Stimulated activated CD4-positive, alpha-beta T cell treated with anti-CD3 and anti-CD28 coated beads, Interleukin-2, amount 100 ng/mL, for 24 hours (primary cell): ENCODE measurements at places on chromosomes 6 and 20.

GRCh38 chr20:36519944-36520343 lies 21.4 kb upstream of the MYL9 start:
- DNase-seq, result no peak

DNA sequence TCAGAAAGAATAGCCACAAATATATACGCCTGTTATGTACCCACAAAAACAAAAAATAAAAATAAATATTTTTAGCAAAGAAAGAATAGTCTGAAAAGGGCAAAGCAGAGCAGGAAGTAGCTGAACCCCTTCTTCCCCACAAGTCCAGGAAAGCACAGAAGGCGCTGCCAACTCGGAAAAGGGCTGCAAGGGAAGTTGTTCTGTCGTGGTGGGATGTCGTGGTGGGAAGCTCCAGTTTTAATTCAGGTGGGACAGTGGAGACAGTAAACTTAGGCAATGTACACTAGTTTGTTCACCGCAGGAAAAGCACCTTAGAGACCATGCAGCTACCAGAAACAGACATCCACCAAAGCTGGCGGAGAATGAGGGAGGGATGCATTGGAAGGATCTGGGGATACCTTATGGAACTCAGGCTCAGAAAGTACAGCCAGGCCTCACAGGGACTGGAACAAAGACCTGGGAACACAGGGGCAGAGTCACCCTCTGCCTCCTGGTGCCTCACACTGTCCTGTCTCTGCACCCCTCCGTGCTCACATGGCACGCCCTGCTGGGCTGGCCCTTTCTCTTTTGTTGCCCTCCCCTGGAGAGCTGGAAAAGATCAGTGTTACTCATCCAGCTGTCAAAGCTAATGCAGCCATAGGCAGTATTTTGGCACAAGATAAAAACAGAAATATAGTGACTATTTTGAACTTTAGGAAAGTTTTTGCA lies 3.3 kb upstream of the APMAP start:
- DNase-seq, result no peak

- no peak for DNase-seq
Observed at GRCh38 chr6:66245231-66245630, 538.2 kb upstream of the EYS start.

DNA sequence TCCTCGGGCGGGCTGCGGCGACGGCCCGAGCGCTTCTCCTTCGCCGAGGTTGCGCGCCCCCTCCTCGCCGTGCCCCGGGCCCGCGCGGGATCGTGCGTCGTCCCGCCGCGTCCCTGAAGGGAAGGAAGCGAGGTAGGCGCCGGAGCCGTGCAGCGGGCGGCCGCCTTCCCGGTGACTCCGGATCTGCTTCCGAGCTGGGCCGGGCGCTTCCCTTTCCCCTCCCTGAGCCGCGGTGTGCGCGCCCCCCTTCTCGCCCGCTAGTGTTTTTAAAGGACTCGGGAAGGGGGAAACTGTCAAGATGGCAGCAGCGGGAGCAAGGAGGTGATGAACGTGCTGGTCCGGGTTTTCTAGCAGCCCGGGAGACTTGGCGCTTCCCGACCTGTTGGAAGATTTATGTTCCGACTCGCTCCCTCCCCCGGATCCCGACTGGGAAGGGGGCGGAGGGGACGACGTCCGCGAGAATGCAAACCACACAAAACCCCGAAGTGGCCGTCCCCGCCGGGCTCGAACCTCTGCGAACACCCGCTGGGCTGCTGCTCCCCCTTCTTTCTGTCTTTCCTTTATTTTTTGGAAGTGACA lies 744 bp upstream of the FOXO3 start:
- peak; percentile 30 for DNase-seq

GRCh38 chr6:165968408-165968807 lies 199.2 kb downstream of the TBXT start:
- DNase-seq, result no peak

DNA sequence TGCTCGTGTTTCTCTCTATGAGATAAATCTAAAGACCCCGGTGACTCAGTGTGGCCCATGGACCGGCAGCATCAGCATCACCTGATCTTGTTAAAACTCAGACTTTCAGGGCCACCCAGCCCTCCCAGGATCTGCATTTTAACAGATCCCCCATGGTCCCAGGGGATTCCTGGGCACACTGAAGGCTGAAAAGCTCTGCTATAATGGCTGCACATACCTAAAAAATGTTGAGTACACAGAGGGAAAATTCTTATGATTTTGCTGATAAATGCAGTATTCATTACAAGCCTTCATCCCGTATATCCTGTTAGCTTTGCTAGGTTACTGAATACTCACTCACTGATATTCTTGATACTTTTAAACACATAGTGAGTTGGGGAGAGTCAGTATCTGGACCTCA lies 200.5 kb downstream of the MYLK4 start:
- DNase-seq, result no peak

- no peak for DNase-seq
Observed at GRCh38 chr6:27940766-27941165, 16.3 kb upstream of the OR2B6 start.

GRCh38 chr6:39752835-39753724 lies 27.9 kb upstream of the KIF6 start:
- no peak for DNase-seq

- DNase-seq, result no peak
Observed at GRCh38 chr6:143958839-143959399, 49.1 kb downstream of the PLAGL1 start.

DNA sequence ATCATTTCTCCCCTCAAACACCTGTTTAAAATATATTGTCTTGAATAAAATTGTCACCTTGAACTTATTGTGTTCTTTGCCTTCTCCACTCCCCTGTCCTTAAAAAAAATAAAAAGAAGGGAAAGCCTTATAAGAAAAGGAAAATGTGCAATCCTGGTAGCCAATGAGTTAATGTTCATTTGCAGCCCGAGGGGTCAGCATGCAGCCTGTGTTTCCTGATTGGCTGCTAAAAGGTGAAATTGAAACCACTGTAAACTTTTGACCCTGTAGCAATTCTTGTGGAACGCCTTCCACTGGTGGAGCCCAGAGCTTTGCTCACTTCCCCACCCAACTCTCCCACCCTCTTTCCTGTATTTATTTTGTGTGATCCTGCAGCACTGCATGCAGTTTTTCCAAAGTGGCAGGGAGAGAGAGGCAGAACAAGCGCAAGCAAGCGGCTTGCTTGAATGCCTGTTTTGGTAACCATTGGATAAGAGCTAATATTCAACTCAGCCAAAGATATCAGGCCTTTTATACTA lies 74.9 kb downstream of the NCOA3 start:
- DNase-seq, result no peak

- DNase-seq, result no peak
Observed at GRCh38 chr20:23340524-23340923, 10.1 kb upstream of the NXT1 start.

DNA sequence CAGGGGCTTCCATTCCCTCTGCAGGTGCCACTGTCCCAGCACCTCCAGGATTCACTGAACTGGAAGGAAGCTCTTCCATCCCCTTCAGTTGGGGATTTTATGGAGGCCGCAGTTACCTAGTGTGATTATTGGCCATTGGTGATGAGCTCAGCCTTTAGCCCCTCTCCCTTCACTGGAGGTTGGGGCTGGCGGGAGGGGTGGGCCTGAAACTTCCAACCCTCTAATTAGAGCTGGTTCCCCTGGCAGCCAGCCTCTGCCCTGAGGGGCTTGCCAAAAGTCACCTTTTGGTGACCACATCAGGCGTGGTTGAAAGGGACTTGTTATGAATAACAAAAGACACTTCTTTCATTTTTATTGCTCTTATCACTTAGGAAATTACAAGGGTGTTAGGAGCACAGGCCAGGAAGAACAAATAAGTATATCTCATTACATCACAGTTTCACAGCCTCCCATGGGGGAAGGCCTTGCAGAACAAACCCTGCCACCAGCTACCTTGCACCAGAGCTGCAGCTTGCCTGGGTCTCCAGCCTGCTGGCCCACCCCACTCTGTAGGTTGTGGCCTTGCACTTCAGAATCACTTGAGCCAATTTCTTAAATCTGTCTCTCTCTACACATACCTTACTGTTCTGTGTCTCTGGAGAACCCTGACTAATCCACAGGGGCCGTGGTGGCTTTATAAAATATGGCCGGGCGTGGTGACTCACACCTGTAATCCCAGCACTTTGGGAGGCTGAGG lies 5.0 kb downstream of the PYGB start:
- DNase-seq, result no peak

DNA sequence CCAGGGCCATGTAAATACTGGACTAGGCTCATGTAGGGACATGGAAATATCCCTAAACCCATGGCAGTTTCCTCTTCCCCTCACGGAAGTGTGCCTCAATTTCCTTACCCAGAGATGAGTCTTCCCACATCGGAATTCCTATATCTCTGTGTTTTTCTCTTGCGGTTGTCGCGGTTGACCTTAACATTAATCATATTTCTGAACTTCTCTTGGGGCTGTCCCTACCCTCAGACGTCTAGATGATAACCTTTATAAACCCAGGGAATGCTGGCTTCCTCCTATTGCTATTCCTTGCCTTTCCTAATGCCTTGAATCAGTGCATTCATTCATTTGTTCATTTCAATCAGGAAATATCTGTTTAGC lies 160.1 kb downstream of the SASH1 start:
- no peak for DNase-seq

DNA sequence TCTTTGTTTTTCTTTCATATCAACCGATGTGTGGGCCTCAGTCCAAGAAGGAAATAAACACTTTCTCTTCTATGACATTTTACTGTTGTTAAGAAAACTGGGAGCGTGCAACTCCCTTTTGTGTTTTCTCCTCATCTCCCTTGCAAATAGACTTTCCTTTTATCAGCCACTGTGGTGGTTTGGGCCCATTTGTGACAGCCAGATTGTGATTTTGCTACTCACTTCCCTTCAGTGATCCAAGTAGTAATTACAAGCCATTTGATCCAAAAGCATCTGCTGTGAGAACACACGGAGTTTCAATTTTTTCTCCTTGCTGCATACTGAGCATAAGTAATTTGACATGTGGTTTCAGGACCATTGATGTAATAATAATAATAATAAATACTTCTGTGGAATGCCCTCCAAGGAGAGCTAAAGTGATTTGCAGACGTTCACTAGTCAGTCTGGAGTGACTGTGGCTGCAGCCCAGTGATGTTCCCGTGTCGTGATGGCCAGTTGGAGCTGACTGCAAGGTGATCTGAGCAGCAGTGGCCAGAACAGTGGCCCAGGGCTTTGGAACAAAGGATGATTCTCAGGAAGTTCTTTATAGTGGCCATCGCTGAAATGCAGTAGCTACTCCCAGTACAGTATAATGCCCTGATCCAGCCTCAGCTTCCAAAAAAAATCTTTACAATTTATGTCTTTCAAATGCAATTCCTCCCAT lies 91.9 kb upstream of the CLDN20 start:
- no peak for DNase-seq

- DNase-seq, result no peak
Observed at GRCh38 chr6:169213814-169214520, 39.7 kb downstream of the THBS2 start.

DNA sequence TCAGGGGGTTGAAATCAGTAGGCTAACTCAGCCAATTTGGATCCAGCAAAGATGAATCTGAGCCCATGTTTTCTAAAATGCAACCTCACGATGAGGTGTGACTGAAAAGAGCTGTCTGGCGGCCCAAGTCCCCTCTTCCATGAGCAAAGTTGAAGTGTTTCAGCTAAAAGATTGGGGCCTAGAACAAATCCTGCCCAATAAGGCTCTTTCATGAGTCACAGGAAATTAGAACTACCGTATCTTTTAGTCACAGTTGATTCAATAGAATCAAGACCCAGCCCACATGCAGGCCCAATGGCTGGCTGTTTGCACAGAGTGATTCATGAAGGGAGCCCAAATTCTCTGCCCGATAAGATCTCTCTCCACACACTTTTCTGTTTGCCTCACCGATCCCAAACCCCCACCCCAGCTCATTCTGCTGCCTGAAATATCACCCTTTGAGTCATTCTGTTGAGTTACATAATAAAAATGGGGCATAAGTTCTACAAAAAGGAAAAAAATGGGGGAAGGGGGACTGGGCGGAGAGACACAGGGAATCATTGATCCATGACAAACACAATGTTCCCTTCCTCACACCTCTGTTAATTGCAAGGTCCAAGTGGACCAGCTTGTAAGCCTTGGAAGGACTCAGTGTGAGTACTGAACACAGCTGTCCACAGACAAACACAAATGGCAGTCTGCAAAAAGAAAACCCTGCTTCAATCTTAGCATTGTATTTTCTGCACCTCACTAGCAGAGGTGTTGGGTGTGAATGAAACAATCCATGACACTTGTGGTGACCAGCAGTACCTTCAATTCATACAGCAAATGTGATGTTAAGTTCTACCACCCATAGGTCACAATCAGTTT lies 13.8 kb downstream of the FOXQ1 start:
- DNase-seq, result no peak

- no peak for DNase-seq
Observed at GRCh38 chr6:118905851-118906250, 11.9 kb downstream of the ASF1A start.

DNA sequence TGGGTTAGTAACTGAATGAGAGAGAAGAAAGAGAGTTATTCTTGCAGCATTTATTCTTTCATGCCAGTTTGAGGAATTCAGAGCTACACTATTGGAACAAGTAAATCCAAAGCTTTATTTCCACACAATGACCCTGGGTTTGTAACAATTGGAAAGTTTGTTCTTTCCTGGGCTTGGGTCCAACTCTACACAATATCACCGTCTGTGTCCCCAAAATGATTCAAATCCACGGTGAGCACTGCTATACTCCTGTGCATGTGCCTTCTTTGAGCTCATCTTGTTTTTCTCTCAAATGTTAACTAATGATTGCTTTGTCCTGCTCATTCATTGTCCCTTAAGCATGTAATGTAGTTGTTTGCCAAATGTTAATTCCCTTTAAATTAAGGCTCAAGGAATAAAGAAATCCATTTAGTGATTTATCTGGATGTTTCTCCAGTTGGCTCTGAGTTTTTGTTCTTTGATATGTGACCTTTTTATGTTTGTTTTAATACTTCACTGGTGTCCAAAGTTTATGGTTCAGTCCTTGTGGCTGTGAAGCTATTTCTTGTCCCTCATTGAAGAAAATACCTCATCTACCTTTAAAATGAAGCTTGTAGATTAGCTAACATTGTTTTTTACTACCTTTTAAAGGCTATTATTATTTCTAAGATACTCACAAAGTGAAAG lies 20.5 kb upstream of the CRISP3 start:
- no peak for DNase-seq

DNA sequence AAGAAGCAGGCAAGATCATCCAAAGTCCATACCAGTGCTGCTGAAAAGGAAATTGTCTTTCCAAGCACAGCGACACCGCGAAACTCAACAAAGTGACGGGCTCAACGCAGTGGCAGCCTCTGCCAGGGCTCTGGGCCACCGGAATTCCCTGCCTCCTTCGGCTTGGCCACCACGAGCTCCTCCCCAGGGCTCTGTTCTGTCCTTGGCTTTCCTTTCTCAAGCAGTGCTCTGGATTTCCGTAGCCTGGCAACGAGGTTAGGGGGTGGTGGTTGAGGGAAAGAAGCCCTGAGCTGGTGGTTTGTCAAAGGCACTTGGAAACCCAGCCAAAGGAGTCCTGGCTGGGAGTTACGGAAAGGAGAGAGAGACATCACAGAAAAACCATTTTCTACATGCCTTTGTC lies 31.2 kb downstream of the PRR18 start:
- no peak for DNase-seq

DNA sequence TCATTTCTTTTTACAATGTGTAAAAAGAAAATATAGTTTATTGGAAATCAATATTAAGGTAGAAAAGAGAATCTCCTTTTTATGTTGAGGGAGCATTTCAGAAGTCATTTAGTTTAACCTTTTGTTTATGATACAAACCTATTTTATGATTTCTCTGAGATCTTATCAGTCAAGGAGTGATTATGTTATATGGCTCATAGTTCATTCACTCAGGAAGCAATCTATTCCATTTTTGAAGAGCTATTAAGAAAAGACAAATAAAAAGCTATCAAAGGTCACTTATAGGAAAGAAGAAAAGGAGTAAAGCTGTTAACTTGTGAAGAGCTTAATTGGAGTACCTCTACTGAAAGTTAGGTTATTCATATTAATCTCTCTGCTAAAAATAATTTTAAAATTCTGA lies 526.6 kb upstream of the JAG1 start:
- no peak for DNase-seq
